ENCODE measurements at places on chromosomes 1 and 21.

GRCh38 chr1:14094611-14095400 is 394.8 kb downstream of the PRDM2 start:
- peak; percentile 7 for DNase-seq

- DNase-seq: no peak
These were observed 9.8 kb downstream of the CBR1 start for GRCh38 chr21:36079671-36080070.

DNA sequence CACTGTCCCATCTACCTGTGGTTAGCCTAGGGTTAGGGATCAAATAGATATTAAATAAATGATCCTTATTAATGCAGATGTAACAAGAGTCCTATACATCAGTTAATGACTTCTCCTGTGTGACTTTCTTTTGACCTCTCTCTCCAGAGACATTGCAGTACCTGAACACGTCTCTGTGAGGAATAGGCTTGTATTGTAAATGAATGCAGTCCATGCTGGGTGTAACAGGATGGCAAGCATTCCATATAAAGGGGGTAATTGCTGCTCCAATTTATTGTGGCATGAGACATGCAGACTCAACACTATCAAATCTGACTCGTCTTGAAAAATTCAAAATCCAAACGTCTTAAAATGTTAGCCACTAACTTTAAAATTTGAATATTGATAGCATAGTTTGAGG is 189.5 kb downstream of the PRDM2 start:
- no peak for DNase-seq

DNA sequence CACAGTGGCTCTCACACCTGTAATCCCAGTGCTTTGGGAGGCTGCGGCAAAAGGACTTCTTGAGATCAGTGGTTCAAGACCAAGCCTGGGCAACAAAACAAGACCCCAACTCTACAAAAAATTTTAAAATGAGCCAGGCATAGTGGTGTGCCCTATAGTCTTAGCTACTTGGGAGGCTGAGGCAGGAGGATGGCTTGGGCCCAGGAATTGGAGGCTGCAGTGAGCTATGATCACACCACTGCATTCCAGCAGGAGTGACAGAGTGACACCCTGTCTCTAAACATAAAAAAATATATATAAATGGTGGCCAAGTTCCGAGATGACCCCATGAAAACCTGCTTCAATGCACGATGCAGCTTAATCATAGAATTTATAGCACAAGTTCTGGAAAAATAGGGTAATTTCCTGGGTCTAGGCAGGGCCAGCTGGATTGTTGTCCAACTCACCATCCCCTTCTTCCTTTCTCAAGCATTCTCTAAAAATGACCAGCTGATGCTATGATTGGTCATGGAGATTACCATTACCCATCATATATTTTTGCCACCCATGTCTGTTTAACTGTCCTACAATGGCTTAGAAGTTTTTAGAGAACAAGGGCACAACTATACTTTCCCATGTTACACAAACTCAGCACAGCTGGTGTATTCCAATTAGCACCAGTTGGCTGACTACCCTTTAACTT is 5.3 kb upstream of the GNPAT start:
- no peak for DNase-seq

GRCh38 chr1:218025454-218025853 is 259.6 kb upstream of the RRP15 start:
- peak; percentile 35 for DNase-seq

DNA sequence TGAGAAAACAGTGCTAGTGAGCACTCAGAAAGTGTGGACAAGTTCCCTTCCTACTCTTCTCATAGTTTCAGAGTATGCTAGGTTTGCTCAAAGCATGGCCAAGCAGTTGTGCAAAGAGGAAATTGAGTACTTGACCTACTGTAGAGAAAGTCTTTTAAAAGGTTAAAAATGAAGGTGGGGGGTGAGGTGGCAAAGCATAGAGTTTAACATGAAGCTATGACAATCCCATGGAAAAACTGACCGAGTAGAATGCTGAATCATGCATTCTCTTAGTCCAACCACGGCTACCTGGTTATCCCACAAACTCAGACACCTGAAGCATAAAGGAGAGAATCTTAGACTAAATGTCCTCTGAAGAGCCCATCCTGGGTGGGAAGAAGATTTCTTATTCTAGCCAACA is 79.9 kb downstream of the PTPN14 start:
- no peak for DNase-seq

DNA sequence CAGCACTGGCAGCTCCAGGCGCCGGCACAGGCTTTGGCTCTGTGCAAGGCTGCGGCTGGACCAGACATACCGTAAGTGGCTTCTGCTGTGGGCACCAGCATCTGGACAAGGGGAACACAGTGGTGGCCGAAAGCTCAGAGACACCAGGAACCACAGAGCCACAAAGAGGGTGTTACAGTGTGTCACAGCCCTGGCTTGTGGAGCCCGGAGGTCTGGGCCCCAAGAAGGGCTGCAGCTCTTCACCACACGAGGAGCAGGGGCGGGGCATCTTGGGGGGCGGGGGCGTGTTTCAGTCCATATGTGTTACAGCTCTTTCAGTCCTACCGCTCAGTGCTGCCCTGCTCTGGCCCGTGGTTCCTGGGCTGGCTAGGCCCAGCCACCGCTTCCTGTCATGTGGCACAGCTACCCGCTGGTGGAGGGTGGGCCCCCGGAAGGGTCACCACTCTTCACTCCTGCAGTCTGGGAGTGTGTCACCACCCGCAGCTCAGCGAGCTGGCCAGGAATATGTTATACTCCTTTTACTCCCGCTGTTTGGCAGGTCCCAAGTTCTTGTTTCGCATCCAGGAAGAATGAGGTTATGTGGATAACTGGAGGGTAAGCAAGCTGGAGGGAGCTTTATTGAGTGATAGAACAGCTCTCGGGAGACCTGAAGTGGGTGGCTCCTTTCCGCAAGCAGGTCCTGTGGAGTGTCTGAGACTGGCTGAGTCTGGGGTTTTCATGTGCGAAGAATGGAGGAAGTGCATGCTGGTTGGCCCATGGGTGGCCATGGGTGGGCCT is 3.3 kb upstream of the LSM10 start:
- DNase-seq: peak; percentile 90

DNA sequence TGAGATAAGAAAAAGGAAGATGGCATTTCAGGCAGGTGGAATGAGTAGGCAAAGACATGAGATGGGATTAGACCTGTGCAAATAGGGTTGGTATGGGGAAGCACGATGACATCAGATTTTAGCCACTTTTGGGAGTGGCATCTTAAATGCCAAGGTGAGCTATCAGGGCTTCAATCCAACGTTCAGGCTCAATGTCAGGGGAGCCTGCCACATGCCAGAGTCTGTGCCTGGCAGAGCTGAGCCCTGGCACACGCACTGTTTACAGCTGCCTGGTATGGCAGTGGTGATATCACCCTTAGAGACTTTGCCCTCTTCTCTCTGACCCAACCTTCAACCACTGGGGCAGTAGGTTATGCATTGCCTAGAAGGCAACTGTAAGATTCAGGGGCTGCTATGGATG is 1.1 kb upstream of the GUCA2B start:
- DNase-seq: no peak

DNA sequence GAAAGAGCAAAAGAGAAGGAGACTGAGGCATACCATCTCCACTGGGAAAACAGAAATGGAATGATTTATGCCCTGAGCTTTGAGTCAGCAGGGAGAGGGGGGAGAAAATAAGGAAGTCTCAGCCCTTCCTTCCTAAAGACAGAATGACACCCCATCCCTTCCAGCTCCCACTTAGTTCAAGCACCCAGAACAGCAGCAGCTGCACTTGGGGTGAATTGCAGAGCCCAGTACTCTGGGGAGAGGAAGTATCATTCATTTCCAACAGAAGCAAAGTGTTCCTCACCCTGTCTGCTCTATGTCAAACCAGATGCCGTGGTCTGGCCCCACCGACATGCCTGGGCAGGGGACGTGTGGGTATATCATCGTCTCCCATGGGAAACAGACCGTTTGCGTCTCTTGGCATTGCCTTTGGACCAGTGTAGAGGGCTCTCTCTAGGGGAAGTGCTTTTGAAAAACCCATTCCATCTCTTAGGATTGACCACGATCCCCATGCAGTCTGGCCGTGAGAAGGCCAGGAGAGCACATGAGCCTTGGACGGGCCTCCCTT is 1.1 kb upstream of the KCNJ15 start:
- no peak for DNase-seq

GRCh38 chr1:53092659-53093450 is 30.8 kb downstream of the PODN start:
- DNase-seq: no peak

DNA sequence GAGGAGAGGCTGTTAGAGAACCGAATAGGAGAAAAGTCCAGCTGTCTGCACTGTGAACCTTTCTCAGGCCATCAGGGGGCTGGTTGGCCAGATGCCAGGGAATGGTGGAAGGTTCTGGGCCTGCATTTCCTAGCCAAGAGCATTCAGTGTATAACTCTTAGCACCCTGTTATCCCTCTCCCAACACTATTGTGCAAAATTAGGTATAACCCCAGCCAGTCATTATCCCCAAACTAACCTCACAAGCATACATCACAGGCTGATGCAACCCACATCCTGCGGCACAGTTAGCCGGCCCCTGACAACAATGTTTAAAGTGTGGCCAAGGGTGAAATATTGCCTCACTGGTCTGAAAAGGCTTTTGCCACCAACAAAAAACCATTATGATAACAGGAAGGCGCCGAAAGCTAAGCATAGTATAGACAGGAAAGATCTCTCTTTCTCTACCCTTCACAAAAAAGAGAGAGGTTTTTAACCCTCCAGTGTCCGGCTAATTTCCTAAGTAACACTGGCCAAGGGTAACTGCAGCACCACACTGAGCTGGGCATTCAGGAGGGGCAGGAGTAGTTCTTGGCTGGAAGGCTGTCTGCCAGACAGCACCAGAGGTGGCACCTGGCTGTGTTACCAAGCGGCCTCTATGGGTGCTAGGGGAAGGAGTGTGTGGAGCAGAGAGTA is 77.3 kb upstream of the BCAR3 start:
- DNase-seq: peak; percentile 80

- no peak for DNase-seq
These were observed 92.4 kb upstream of the ERG start for GRCh38 chr21:38590449-38591217.

DNA sequence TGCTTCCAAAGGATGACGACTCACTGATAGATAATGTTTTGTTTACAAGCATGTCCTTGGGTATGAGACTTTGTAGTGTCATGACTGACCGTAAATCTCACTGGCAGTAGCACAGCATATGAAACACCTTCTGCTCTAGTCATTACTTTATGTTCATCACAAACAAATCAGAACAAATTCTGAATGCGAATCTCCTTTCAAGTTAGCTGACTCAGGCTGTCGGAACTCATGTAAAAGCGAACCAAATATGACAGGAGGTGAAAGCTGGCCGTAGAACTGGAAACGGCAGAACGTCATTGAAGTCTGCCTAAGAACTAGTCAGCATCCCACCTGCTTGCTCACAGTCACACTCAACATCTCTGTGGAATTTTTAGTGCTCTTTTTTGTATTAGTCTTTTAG is 143.9 kb downstream of the RGS7 start:
- DNase-seq: peak; percentile 41

DNA sequence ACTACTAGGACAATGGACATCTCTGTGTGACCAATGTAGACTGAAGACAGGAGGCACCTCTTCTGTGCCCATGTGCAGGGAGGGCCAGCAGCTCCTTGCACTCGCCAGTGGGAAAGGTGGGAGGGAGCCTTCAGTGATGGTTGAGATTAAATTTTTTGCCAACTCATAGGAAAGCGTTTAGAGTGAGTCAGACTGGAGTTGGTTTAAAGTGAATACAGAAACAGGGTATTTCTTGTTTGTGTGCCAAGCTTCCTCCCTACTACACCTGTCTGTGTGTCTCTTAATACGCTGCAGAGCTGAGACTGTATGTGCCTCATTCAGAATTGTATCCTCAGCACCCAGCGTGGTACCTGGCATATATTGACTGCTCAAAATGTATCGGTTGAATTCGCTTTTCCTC is 13.5 kb upstream of the COL16A1 start:
- no peak for DNase-seq

DNA sequence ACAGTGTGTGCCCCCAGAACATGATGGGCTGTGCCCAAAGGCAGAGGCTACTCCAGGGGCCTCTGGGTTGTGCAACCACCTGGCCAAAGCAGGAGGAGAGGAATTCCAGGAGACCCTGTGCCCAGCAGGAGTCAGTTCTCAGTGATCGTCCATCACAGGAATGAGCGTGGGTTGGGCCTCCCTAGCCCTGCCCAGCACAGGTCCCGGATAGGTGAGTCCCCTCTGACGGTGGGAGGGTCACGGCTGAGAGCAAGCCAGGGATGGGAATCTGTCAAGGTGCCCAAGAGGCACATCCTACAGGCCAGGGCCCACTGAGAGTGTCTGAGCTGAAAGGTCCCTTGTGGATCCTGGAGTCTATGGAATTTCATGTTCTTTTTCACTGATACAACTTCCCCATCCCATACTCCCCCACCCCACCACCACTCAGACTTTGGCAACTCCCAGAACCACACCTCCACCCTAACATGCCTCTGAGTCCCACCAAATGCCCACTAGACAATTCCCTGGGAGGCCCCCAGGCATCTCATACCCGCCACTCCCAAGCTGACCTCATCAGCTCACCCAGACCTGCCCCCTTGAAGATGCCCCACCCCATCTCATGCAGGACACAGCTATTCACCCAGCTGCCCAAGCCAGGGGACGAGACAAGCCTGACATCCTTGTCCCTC is 3.1 kb downstream of the GJB4 start:
- no peak for DNase-seq

- no peak for DNase-seq
These were observed 5.5 kb upstream of the OLFML2B start for GRCh38 chr1:162029157-162029556.

- no peak for DNase-seq
These were observed 127.8 kb downstream of the NRDC start for GRCh38 chr1:51750729-51751128.

DNA sequence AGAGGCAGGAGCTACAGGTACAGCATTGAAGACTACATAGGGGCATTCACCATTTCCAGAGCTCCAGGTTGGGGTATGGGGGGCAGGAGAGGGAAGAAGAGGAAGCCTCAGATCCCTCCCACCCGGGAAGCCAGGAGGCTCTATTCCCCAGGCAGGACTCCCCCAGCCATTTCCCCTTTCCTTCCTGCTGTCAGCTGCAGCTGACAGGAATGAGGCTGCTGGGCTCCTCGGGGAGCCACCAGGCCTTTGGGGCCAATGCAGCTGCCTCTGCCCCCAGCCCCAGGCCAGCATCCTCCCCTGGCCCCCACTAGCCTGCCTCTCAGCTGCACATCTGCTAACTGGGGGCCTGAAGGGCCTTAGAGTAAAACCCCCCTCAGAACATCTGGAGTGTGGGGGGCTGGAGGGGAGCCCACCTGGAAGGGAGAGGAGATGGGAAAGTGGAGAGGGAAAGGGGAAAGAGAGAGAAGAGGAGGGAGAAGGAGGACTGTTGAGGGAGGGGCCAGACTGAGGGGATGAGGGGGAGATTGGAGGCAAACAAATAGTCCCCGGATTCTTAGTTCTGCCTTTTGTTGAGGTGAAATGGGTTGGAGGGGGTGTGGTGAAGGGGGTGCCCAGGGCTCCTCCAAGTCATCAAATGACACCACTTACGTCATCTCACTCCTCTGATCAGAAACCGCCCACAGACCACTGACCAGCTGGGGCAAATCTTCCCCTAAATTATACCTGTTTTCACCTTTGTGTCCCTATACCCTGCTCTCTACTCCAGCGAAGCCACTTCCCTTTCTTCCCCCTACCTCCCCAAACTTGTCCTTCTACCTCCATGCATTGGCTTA is 58.0 kb downstream of the LGR6 start:
- no peak for DNase-seq

Measured in HT-29 (cell line).